ENCODE measurements at places on chromosomes 12 and 14. TPM values are rescaled to one million over a fixed set of nuclear protein-coding genes. Genes with fewer than 3 reads are reported as not detected.

DNA sequence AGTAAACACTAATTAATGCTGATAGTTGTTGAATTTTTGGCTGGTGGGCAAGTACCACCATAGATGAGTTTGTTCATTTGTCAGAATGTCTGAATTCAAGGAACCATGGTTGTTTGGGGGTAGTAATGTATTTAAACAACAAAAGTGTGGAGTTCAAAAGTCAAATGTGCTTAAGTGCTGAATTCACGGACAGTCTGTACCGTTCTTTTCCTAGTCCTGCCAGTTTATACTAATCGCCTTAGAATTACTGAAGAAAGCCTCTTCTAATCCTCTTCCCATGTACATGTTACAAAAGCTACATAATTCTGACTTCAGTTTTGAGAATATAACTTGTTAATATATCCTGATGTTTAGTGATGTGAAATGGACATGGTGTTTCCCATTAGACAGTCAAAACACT is 2.7 kb downstream of the NAA25 start:
- H3K4me1 ChIP-seq: peaks cover 24% of the 10 kb centered on the region
- no peak overlapping the region for H3K4me3 ChIP-seq
- no peaks in the 10 kb centered on the region for H3K36me3 ChIP-seq
- H3K27me3 ChIP-seq: no peaks in the 10 kb centered on the region
- DNase-seq: no peak

DNA sequence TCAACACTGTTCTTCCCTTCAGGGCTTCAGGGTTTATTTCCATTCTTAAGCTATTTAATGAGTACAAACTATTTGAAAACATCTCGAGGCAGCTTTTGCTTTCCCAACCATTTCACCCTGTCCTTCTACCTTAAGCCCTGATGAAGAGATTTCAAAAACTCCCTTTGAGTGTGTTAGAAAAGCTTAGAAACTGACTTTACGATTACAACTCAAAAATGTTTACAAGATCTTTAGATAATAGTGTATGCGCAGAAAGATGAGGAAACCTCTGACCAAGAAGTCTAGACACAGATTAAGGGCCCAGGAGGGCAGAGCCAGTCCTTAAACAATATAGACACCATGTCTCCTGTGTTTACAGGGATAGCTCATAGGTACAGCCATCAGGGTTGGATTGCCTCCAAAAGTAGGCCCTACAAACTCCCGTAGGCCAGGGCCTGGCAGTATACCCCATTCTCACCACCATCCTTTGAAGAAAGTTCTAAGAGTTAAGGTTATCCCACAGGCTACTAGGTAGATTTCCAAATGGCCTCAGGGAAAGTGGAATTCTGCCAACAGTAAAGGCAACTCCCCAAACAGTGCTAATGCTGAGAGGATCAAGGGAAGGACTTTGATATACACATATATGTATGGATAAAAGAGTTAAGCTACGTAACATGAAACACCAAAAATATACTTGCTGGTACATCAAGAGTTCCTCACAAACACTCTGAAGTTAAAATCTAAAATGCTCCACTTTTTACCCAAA is 11.4 kb upstream of the SOS2 start:
- H3K4me3 ChIP-seq: no peak overlapping the region
- no peak overlapping the region for H3K27ac ChIP-seq
- H3K27me3 ChIP-seq: no peaks in the 10 kb centered on the region
- DNase-seq: no peak

DNA sequence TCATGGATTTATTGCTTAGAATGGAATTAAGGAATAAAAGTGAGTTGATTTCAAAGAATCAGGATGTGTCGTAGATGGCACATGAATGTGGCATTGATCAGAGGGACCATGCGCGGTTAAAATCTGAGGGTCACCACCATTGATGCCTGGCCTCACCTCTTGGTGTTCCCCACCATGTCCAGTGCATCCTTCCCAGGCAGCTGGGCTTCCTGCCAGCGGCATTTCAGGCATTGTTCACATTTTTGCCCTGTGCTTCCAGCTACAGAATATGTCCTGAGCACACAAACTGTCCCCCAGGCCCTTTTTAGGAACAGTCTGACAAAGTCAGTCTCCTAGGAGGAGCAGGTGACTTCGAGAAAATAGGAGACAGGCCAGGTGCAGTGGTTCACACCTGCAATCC is 42.0 kb upstream of the TSPAN9 start:
- no peak overlapping the region for H3K4me3 ChIP-seq
- H3K36me3 ChIP-seq: no peaks in the 10 kb centered on the region

- no peaks in the 10 kb centered on the region for H3K36me3 ChIP-seq
- peak; percentile 85 for DNase-seq
- H3K27me3 ChIP-seq: no peaks in the 10 kb centered on the region
- H3K4me3 ChIP-seq: peak within 1 kb of the TSS; percentile 99
- peak within 1 kb of the TSS; percentile 96 for H3K27ac ChIP-seq
These were observed at the start of gene ARHGEF40 for GRCh38 chr14:21070083-21070609. ARHGEF40 (plus strand) TSS chr14:21070304; CDS start chr14:21070397, 93 bp downstream.

- DNase-seq: no peak
- no peaks in the 10 kb centered on the region for H3K27me3 ChIP-seq
- H3K27ac ChIP-seq: no peak overlapping the region
- no peaks in the 10 kb centered on the region for H3K36me3 ChIP-seq
These were observed 17.4 kb downstream of the CNOT2 start for GRCh38 chr12:70260646-70261045.

DNA sequence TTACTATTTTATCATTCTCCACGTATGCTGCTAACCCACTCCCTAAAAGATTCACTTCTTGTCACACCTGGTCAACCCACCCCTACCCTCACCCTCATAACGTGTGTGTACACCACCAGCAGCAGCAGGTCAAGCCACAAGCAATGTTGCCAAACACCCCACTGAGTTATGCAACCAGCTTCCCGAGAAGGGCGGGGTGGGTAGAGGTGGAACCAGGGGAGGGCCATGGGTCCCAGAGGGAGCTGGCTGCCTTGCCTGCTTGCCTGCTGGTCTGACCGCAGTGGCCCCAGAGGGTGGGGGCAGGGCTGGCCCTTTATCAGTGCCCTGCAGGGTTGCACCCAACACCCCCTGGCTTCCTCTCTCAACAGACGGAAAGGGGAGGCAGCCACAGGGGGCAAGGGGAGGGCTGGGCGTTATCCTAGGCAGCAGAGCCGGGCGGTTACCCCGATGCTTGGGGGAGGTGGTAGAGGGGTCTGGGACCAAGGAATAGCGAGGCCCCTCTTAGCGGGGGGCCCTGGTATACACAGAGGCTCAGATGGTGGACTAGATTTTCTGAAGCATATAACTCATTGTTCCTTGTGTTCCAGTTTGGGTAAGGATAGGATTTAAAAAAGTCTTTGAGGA is 3.5 kb upstream of the NFE2 start:
- H3K36me3 ChIP-seq: no peaks in the 10 kb centered on the region
- peak; percentile 80 for DNase-seq
- peaks cover 20% of the 10 kb centered on the region for H3K4me1 ChIP-seq
- no peak overlapping the region for H3K27ac ChIP-seq
- H3K4me3 ChIP-seq: no peak overlapping the region

DNA sequence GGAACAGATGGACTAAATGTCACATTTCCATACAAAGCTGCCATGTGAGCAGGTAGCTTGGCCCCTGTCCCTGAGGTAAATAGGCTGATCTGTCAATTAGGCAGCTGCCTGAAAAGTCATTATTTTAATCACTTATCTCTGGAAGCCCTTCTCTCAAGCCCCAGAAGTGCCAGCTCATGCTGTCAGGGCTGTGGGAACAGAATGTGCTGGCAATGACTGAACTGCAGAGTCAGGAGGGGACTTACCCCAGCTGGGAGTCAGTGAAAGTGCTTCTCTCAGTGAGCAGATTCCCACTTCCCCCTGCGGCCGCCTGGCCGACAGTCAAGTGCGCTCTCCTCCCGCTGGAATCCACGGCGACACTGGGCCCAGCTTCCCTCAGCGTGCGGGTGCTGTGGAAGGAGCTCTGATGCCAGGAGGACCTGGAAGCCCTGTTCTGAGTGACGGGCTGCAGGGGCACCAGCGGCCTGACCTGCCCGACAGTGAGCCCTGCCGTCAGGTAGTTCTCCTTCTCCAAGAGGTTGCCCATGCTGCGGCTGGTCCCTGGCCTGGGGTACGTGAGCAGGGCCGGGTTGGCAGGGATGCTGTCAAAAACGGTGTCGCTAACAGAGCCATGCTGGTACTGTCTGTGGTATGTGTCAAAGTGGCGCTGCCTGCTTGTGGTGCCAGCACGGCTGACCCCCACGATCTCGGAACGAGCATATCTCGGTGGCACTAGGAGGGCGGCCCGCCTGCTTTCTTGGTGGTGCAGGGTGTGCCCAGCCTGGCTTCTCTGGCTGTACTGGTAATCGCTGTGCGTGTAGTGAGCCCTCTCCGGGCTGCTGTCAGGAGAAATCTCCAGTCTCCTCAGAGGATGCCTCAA is 18.7 kb downstream of the PKP2 start:
- no peak overlapping the region for H3K27ac ChIP-seq
- DNase-seq: no peak
- peaks cover 18% of the 10 kb centered on the region for H3K4me1 ChIP-seq
- H3K36me3 ChIP-seq: no peaks in the 10 kb centered on the region

GRCh38 chr14:70885343-70886022 is 21.8 kb upstream of the PCNX1 start:
- no peaks in the 10 kb centered on the region for H3K4me1 ChIP-seq
- no peak overlapping the region for H3K4me3 ChIP-seq
- no peak for DNase-seq
- no peaks in the 10 kb centered on the region for H3K36me3 ChIP-seq

DNA sequence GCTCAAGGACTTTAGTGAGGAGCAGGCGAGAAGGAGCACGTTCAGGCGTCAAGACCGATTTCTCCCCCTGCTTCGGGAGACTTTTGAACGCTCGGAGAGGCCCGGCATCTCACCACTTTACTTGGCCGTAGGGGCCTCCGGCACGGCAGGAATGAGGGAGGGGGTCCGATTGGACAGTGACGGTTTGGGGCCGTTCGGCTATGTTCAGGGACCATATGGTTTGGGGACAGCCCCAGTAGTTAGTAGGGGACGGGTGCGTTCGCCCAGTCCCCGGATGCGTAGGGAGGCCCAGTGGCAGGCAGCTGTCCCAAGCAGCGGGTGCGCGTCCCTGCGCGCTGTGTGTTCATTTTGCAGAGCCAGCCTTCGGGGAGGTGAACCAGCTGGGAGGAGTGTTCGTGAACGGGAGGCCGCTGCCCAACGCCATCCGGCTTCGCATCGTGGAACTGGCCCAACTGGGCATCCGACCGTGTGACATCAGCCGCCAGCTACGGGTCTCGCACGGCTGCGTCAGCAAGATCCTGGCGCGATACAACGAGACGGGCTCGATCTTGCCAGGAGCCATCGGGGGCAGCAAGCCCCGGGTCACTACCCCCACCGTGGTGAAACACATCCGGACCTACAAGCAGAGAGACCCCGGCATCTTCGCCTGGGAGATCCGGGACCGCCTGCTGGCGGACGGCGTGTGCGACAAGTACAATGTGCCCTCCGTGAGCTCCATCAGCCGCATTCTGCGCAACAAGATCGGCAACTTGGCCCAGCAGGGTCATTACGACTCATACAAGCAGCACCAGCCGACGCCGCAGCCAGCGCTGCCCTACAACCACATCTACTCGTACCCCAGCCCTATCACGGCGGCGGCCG is 1.1 kb downstream of the PAX9 start:
- H3K27me3 ChIP-seq: peaks cover 96% of the 10 kb centered on the region
- DNase-seq: no peak
- no peaks in the 10 kb centered on the region for H3K36me3 ChIP-seq

- H3K27ac ChIP-seq: no peak overlapping the region
- no peaks in the 10 kb centered on the region for H3K27me3 ChIP-seq
- no peak overlapping the region for H3K4me3 ChIP-seq
- DNase-seq: no peak
- H3K36me3 ChIP-seq: no peaks in the 10 kb centered on the region
These were observed 1203.5 kb upstream of the TMEM132C start for GRCh38 chr12:127063339-127064072.

GRCh38 chr14:58923751-58924405 is 264.6 kb upstream of the DAAM1 start:
- no peak overlapping the region for H3K27ac ChIP-seq
- no peak for DNase-seq
- H3K4me1 ChIP-seq: peaks cover 8% of the 10 kb centered on the region
- H3K4me3 ChIP-seq: no peak overlapping the region
- no peaks in the 10 kb centered on the region for H3K27me3 ChIP-seq
- H3K36me3 ChIP-seq: no peaks in the 10 kb centered on the region

GRCh38 chr12:41473441-41473840 is 285.3 kb downstream of the PDZRN4 start:
- H3K27ac ChIP-seq: no peak overlapping the region
- H3K4me3 ChIP-seq: no peak overlapping the region
- DNase-seq: peak; percentile 5
- no peaks in the 10 kb centered on the region for H3K27me3 ChIP-seq
- H3K36me3 ChIP-seq: no peaks in the 10 kb centered on the region

DNA sequence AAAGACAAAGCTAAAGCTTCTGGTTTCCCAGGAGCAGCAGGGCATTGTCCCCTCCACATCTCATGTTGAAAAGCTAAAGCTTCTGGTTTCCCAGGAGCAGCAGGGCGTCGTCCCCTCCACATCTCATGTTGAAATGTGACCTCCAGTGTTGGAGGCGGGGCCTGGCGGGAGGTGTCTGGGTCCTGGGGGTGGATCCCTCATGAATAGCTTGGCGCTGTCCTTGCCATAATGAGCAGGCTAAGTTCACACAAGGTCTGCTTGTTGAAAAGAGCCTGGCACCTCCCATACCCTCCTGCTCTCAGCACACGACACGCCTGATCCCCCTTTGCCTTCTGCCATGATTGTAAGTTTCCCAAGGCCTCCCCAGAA is 123.7 kb downstream of the PIWIL1 start:
- H3K4me1 ChIP-seq: no peaks in the 10 kb centered on the region
- H3K27ac ChIP-seq: no peak overlapping the region
- H3K4me3 ChIP-seq: no peak overlapping the region
- H3K36me3 ChIP-seq: no peaks in the 10 kb centered on the region

DNA sequence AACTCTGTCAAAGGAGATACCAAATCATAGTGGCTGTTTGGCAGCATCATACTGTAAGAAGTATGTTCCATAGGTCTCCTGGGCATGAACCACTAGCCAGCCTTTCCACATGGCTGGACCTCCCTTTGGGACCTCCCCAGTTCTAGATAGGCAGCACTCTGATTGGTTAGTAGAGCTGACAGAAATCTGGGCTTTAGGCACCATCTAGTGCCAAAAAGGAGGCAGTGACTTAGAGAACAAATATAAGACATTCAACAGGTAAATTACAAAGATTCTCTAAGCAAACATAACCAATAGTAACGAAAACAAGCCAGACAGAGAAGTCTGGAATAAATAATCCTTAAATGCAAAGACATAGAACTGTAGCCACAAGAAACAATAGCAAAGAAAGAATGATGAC is 148.0 kb upstream of the PDE3A start:
- H3K4me3 ChIP-seq: no peak overlapping the region
- H3K36me3 ChIP-seq: no peaks in the 10 kb centered on the region
- H3K27ac ChIP-seq: no peak overlapping the region
- H3K27me3 ChIP-seq: no peaks in the 10 kb centered on the region
- no peaks in the 10 kb centered on the region for H3K4me1 ChIP-seq

The ADAM20 gene
- total RNA-seq: 0.08 TPM

The RNASE3 gene
- total RNA-seq: not detected

The CDKN3 gene
- 11.7 TPM for total RNA-seq

The TC2N gene
- total RNA-seq: 72.6 TPM

The RHEBL1 gene
- total RNA-seq: not detected

The HOXC12 gene
- not detected for total RNA-seq

The GLI1 gene
- 5.9 TPM for total RNA-seq
